Caco-2 (cell line): ENCODE measurements at places on chromosomes 4 and X.

GRCh38 chr4:186149872-186150271 is 41.5 kb upstream of the CYP4V2 start:
- DNase-seq, result no peak
- H3K4me1 ChIP-seq, result no peaks in the 10 kb centered on the region
- no peak overlapping the region for H3K27ac ChIP-seq

- H3K27me3 ChIP-seq, result no peaks in the 10 kb centered on the region
- no peak overlapping the region for H3K27ac ChIP-seq
- DNase-seq, result no peak
- H3K4me1 ChIP-seq, result no peaks in the 10 kb centered on the region
- no peak overlapping the region for H3K4me3 ChIP-seq
- H3K36me3 ChIP-seq, result no peaks in the 10 kb centered on the region
Measured at GRCh38 chr4:9943761-9944160, 77.5 kb downstream of the SLC2A9 start.

GRCh38 chr4:3391422-3391821 is 50.3 kb upstream of the HGFAC start:
- H3K27me3 ChIP-seq, result no peaks in the 10 kb centered on the region
- H3K36me3 ChIP-seq, result no peaks in the 10 kb centered on the region
- no peak overlapping the region for H3K27ac ChIP-seq
- H3K4me1 ChIP-seq, result no peaks in the 10 kb centered on the region
- no peak for DNase-seq

DNA sequence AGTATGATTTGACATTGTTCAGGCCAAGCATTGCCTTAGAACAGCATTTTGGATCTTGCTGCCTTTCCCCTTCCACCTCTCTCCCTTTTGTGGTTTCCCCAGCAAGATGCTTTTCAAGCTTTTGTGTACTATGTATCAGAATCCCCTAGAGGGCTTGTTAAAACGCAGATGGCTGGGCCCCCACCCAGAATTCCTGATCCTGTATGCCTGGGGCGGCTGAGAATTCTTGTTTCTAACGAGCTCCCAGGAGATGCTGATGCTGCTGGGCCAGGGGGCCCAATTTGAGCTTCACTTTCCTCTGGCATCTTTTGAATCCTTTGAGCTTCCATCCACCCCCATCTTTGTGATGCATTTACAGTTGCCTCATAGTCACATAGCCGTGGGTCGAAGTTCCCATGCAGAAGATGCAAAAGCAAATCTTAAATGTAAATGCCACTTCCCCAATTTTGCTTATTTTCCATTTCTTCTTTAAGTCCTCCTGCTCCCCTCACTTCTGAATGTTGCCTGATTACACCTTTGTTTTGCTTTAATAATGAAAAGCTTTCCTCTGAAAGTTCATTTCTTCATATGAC is 18.5 kb downstream of the HCCS start:
- no peaks in the 10 kb centered on the region for H3K4me1 ChIP-seq
- H3K4me3 ChIP-seq, result no peak overlapping the region
- H3K27me3 ChIP-seq, result no peaks in the 10 kb centered on the region
- no peaks in the 10 kb centered on the region for H3K36me3 ChIP-seq

DNA sequence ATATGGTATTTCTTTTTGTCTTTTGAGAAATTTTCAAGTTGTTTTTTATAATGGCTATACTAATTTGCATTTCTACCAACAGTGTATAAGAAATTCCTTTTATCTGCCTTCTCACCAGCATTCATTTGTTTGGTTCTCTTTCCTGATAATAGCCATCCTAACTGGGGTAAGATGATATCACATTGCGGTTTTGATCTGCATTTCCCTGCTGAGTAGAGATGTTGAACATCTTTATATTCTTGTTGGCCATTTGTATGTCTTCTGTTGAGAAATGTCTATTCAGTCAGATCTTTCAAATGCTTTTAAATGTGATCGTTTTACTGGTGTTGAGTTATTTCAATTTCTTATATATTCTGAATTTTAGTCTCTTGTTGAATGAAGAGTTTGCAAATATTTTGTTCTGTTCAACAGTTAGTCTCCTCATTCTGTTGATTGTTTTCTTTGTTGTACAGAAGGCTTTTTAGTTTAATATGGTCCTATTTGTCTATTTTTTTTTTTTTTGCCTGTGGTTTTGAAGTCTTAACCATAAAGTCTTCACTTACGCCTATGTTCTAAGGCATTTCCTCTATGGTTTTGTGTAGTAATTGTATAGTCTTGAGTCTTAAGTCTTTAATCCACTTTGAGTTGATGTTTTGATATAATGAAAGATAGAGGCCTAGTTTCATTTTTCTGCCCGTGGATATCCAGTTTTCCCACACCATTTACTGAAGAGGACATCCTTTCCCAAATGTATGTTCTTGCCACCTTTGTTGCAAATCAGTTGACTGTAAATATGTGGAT is 1566.9 kb downstream of the STIM2 start:
- no peaks in the 10 kb centered on the region for H3K27me3 ChIP-seq
- H3K4me1 ChIP-seq, result no peaks in the 10 kb centered on the region
- DNase-seq, result no peak

- peaks cover 9% of the 10 kb centered on the region for H3K4me1 ChIP-seq
- no peak overlapping the region for H3K4me3 ChIP-seq
- no peak for DNase-seq
Measured at GRCh38 chr4:81503586-81503985, 31.9 kb upstream of the RASGEF1B start.

DNA sequence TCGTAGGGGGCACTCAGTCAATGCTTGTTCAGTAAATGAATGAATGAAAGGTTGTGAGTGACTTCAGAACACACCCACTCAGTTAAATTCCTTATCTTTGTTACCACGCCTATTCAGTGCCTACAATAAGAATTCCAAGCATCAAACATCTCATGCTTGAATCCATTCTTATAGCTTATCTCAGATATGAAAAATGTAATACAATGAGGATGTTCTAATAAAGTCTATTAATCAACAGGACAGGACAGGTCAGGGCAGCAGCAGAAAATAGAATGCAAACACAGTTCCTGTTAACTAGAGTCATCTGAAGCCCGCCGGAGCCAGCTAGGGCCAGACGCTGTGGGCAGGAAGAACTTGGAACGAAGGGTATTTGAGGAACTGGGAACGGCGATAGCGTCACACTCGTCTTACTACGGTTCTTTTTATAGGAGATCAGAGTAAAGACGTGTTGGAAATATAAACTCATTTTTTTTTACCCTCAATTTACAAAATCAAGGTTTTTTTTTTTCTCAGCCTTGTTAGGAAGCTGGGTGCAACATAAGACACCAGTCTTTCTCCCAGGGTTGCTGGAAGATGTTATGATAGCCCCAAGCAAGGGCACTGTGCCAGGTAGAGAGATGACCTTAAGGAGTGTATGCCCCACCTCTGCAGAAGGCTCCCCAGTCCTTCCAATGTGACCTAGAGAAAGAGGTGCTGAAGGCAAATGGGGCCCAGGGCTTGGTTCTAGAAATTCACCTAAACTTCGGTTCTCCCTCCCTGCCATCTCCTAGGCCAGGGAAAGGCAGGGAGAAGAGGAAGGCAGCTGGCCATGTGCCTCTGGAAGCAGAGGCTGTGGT is 48.3 kb downstream of the SEL1L3 start:
- H3K27ac ChIP-seq, result peak overlapping the region; percentile 47
- no peaks in the 10 kb centered on the region for H3K36me3 ChIP-seq
- H3K4me3 ChIP-seq, result no peak overlapping the region

DNA sequence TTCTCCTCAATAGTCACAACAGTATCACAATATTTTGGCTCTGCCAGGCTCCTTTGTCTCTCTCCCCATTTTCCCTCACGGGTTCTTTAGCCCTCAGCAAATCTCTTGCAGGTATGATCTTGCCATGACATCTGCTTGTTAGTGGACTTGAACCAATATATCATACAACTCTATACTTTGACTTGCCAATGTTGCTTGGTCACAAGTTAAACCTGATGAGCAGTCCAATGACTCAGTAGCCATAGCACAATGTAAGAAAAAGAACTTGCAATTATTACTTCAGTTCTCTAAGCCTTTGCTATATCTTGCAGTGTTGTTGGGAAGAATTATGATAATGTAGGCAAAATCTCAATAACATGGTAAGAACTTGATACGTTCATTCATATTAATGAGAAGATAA is 174.6 kb upstream of the NRK start:
- H3K27ac ChIP-seq, result no peak overlapping the region
- H3K36me3 ChIP-seq, result no peaks in the 10 kb centered on the region
- H3K4me3 ChIP-seq, result no peak overlapping the region

DNA sequence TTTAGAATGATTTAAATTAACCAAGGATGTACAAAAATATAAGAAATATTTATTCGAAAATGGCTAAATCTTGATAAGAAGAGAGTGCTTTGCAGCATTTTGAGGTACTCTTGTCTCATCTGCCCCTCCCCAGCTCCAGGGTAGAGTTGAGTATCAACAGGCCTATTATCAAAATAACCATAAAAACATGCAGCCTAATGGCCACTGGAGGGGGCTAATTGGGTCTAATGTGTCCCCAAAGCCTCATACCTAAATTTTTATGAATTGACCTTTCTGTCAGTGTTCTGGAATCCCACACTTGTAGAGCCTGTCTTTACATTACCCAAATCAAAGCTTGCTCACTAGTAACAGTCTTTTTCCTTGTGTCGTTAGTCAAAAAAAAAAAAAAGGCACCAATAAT is 544.9 kb upstream of the CPXCR1 start:
- no peak overlapping the region for H3K27ac ChIP-seq
- no peak overlapping the region for H3K4me3 ChIP-seq
- DNase-seq, result no peak

DNA sequence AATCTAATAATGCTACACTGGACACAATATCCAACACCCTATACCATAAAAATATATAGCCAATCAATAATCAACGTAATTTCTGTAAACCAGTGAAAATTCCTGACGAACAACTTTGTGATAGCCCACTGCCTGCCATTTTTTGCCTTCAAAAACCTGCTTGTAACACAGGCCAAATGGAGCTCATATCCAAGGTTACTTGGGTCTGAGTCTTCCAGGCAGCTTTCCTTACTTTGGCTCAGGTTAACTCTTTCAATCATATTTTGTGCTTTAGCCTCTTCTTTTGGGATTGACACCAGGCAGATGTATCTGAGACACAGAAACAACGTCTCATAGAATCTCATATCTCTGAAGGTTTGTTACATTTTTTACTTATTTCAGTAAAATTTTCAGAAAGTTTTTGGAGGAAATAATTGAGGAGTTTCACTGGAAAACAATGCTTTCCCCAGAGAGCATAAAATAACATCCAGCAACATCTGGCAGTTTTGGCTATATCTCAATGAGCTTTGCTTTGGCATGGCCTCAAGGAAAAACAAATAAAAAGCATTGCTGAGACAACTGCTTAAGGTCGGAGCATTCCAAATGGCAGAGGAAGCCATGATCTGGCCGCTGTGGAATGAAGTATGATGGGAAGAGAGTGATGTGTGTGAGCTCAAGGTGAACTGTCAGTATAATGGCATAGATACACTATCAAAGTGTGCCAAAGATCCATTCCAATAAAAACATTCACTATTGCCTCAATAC is 162.9 kb upstream of the SPIN4 start:
- no peaks in the 10 kb centered on the region for H3K36me3 ChIP-seq
- H3K4me3 ChIP-seq, result no peak overlapping the region
- H3K4me1 ChIP-seq, result no peaks in the 10 kb centered on the region
- H3K27me3 ChIP-seq, result no peaks in the 10 kb centered on the region

- no peak overlapping the region for H3K4me3 ChIP-seq
- no peaks in the 10 kb centered on the region for H3K27me3 ChIP-seq
- H3K27ac ChIP-seq, result no peak overlapping the region
- H3K36me3 ChIP-seq, result no peaks in the 10 kb centered on the region
- no peaks in the 10 kb centered on the region for H3K4me1 ChIP-seq
Measured at GRCh38 chr4:116838609-116839008, 246.8 kb downstream of the TRAM1L1 start.

GRCh38 chrX:22171287-22172060 is 101.2 kb upstream of the CBLL2 start:
- no peak overlapping the region for H3K27ac ChIP-seq
- H3K27me3 ChIP-seq, result no peaks in the 10 kb centered on the region
- H3K4me3 ChIP-seq, result no peak overlapping the region
- H3K4me1 ChIP-seq, result no peaks in the 10 kb centered on the region
- DNase-seq, result no peak
- no peaks in the 10 kb centered on the region for H3K36me3 ChIP-seq

- DNase-seq, result no peak
- H3K4me3 ChIP-seq, result peak overlapping the region; percentile 62
- no peaks in the 10 kb centered on the region for H3K27me3 ChIP-seq
- H3K4me1 ChIP-seq, result no peaks in the 10 kb centered on the region
Measured at GRCh38 chrX:150899191-150899757, 806 bp upstream of the CD99L2 start.

DNA sequence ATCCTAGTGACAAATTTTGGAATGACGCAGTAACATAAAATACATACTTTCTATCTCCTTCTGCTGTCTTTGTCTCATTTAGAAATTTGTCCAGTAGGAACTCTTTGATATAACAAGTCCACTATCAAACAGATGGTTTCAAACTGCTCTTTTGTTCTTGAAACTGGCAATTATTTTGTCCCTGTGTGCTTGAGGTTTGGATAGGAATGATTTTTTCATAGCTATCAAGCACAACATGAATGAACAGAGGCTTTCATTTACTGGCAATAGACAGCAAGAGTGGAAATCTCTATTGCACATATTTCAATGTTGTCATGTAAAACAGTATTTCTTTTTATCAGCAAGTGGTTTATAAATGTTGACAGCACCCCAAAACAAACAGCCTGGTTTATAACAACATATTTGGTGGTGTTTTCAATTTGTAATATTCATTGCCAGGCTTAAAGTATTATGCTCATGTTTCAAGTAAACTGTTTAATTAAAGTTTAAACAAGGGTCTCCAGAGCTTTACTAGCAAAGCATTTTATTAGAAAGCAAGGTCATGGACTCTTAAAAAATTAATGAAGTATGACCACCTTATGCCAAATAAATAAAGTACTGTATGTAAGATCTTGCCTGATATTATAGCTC is 60.0 kb downstream of the TIGD2 start:
- no peaks in the 10 kb centered on the region for H3K36me3 ChIP-seq
- H3K4me1 ChIP-seq, result no peaks in the 10 kb centered on the region
- no peak overlapping the region for H3K27ac ChIP-seq
- no peak for DNase-seq
- no peak overlapping the region for H3K4me3 ChIP-seq

GRCh38 chr4:112109360-112110058 is 35.7 kb upstream of the FAM241A start:
- DNase-seq, result no peak
- no peak overlapping the region for H3K27ac ChIP-seq
- H3K4me3 ChIP-seq, result no peak overlapping the region
- H3K4me1 ChIP-seq, result peaks cover 28% of the 10 kb centered on the region
- no peaks in the 10 kb centered on the region for H3K36me3 ChIP-seq

- H3K4me3 ChIP-seq, result no peak overlapping the region
- peaks cover 33% of the 10 kb centered on the region for H3K4me1 ChIP-seq
- no peaks in the 10 kb centered on the region for H3K27me3 ChIP-seq
Measured at GRCh38 chr4:110640576-110640975, 17.7 kb upstream of the PITX2 start.
